Stimulated activated CD4-positive, alpha-beta T cell treated with anti-CD3 and anti-CD28 coated beads, Interleukin-1b, Interleukin-23, amount 100 ng/mL, for 1 hour (primary cell): ENCODE measurements at places on chromosomes 2 and 18.

DNA sequence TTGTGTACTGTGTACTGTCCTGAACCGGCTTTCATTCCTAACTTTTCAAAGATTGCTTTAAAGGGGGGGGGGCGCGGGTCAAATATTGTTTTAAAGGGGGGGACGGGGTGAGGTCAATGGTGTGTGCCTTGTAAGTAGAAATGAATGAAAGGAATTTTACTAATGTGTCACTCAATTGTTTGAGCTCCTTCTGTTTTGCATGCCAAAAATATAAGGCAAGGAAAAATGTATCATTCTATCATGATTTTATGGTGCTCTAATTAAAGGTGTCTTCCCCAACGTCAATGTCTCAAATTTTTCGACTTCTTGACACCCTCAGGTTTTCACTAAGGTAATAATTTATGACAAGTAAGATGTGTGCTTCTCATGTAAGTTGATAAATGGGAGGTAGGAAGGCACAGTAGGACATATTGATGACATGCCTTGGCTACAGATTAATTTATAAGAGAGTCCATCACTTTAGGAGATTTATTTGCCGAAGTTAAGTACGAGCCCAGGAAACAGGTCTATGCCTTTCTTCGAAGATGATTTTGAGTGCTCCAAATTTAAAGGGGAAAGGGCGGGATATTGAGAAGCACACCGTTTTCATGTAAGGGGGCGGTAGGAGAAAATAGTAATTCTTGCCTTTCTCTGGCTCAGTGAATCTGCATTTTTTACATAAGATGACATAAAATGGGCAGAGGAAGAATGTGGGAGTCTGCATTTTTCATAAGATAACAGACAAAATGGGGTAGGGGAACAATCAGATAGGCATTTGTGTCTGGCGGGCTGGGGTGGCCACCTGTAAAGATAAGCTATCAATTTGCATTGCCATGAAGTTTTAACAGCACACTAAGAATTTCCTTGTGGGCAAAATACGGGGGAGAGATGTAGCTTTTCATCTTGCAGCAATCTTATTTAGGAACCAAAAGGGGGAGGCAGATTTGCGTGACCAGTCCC is 1.2 kb upstream of the TRAPPC8 start:
- DNase-seq = no peak

- DNase-seq = no peak
These were observed 33.8 kb downstream of the PCARE start for GRCh38 chr2:29040552-29040951.

DNA sequence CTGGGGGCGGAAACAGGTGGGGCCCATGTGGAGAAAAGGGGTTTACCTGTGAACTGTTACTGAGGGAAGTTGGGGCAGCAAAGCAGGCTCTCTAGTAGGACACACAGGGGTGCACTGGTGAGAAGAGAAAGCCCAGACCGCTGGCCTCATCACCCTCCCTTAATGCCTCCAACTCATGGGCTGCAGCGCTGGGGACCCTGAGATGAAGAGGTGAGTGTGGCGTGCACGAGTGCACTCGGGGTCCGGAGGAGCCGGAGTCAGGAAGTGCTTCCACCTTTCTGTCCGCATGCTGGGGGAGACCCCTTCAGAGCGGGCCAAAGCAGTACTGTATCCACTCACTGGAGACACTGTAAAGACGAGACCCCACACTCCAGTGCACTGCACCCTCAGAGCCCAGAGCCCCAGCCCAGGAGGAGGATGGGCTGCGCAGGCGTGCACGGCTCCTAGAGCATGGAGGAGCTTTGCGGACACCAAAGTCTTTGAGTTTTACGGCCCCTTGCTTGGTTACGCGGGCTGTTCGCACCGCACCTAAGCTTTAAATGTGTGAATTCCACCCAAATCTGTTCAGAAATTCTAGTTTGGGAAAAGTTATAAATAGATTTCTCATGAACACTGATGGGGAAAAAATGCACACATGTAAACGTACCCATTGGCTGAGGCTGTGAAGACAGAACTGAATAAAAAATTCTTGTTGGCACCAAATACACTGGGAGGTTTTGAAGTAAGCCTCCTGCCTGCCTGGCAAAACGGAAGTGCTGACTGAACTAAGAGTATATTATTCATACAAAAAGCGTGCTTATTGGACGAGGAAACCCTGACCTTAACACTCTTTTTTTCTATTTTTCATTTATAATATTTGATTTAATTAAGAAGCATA is 45.4 kb upstream of the PPP4R1 start:
- DNase-seq = no peak

- no peak for DNase-seq
These were observed 5.5 kb downstream of the ZNF532 start for GRCh38 chr18:58870130-58870529.

- DNase-seq = no peak
These were observed 52.8 kb downstream of the UNC80 start for GRCh38 chr2:209824391-209824790.

GRCh38 chr2:210620456-210620855 is 64.1 kb downstream of the CPS1 start:
- no peak for DNase-seq

- no peak for DNase-seq
These were observed 60.3 kb downstream of the CERKL start for GRCh38 chr2:181596556-181596955.

- DNase-seq = no peak
These were observed 89.2 kb upstream of the CXCR4 start for GRCh38 chr2:136207030-136207623.

DNA sequence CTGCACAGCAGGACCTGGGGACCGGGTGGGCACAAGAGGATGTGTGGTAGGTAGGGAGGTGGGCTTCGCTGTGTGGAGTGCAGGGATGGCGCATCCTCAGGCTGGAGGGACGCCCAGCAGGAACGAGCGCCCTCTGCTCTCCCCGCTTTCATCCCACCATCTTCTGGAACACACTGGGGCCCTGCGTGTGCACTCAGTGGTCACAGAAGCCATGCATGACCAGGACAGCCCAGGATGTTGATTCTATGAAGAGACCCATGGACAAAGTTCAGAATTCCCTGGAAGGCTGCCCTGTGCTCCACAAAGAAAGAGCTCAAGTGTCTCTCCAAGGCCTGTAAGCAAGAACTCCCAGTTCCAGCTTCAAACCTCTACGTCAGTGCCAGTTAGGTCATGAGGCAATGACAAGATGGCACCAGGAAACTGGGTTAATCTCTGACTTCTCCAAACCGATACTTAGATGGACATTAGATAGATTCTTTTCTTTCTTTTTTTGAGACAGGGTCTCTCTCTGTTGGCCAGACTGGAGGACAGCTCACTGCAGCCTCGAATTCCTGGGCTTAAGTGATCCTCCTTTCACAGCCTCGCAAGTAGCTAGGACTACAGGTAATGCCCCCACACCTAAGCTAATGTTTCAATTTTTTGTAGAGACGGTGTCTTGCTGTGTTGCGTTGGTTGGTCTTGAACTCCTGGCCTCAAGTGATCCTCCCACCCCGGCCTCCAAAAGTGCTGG is 3.4 kb downstream of the SLC66A2 start:
- DNase-seq = no peak

DNA sequence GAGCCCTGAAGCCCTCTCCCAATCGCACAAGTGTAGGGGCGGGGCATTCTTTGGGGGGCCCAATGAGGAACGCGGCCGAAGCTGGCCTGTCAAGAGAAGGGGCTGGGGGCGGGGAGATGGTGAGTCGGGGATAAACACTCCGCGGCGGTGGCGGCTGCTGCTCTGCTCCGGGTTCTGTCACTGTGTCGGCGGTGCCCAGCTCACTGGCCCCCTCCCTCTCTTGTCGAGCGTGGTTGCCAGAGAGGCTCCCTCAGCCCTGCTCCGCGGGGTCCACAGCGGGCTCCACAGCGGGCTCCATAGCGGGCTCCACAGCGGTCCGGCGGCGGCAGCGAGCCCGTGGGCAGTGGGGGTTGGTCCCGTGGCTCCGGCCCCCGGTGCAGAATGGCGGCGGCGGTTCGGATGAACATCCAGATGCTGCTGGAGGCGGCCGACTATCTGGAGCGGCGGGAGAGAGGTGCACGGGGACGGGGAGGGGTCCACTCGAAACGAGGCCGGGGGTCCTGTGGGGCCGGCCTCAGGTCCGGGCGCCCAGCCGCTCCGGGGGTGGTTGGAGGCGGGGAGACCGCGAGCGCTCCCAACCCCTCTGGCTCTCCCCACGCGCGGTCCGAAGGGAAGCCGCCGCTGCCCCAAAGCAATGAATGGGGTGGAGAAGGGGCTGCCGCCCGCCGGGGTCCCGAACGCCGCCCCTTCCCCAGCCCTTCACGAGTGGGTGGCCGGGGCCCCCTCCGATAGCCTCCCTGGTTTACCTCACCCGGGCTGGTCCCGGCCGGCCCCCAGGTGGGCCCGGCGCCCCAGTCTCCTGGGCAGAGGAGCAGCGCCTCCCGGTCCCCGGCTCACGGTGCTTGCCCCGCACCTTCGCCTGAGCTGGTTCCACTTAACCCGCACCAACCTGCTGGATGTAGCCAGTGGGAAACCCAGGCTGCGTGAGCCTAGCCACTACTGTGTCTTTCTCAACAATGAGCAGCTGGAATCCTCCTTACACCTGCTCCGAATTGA is at the start of gene MXD1:
TSS of gene MXD1 (plus strand) at position 160 of the 996 bp plus-strand sequence. CDS start at position 382, 222 bp downstream.
- peak; percentile 97 for DNase-seq
